Osteoblast (primary cell): ENCODE measurements at places on chromosomes 6 and 20. TPM values are rescaled to one million over a fixed set of nuclear protein-coding genes. Genes with fewer than 3 reads are reported as not detected.

DNA sequence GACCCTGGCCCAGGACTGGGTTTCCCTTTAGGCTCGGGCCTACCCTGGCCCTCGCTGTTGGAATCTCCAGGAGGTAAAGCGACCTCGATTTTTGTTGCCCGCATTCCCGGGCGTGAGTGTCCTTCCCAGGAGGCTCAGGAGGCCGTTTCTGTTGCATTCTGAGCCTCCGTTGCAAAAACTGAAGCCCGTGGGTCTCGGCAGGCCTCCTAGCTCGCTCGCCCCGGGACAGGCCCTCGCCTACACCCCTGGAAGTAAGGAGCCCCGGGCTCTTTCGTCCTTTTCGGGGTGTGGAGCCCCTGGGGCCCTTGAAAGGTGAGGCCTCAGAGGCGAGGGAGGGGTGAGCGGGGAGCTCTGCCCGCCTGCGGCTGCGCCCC lies 2.3 kb downstream of the NR2E1 start:
- peak; percentile 85 for DNase-seq

Gene FOXP4
- total RNA-seq = 2.9 and 3.3 TPM in 2 replicates

DNA sequence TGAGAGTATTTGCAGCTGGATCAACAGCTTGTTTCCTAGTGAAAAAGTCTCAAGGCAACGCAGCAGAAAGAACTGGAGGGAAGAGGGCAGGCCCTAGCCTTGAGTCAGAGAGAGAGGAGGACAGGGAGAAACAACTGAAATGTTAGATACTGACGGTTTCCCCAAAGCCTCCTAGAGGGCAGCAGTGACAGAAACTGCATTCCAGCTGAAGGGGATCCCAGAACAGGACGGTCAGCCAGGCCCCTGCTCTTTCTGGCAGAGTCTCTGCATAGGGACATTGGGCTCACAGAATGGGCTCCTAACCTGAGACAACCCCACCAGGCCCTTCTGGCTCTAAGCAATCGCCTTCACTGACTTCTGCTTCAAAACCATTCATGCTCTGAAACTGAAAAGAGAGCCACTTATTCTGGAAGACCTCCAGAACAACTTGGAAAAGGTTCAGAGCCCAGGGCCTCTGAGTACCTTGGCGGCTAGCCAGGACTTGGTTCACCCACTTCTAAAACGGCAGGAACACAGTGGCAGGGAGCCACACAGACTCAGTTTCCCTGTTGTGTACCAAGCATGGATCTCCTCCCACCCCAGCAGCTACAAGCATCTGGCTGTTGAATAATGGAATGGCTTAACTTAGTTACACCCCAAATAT lies 72.9 kb downstream of the PSMB1 start:
- DNase-seq = peak; percentile 67

- no peak for DNase-seq
Observed at GRCh38 chr6:168272415-168273325, 46.9 kb downstream of the DACT2 start.

- DNase-seq = no peak
Observed at GRCh38 chr20:50356962-50357782, 153.0 kb upstream of the PTPN1 start.

GRCh38 chr6:47079638-47080037 lies 37.5 kb upstream of the ADGRF1 start:
- no peak for DNase-seq

- DNase-seq = no peak
Observed at GRCh38 chr20:775679-776135, 7.4 kb upstream of the SLC52A3 start.

DNA sequence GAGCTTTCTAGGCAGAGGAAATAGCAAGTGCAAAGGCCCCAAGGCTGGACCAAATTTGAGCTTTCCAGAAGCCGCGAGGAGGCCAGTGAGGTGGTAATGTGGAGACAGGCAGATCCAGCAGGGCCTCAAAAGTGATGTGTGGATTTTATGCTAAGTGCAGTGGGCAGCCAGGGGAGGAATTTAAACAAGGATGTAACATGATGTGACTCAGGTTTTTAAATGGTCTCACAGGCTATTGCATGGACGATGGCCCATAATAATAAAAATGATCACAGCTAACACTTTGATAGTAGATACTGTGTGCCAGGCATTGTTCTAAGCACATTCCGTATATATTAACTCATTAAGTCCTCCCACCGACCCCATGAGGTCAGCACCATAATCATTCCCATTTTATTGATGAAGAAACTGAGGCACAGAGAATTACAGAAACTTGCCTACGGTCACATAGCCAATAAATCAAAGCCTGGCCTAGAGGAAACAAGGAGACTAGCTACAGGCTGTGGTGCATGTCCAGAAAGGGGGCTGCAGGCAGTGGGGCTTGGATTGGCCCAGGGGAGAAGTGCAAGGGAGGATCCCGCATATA lies 18.0 kb upstream of the PREX1 start:
- no peak for DNase-seq

Gene TIAM2
- 25.3 and 31.8 TPM in 2 replicates for total RNA-seq

DNA sequence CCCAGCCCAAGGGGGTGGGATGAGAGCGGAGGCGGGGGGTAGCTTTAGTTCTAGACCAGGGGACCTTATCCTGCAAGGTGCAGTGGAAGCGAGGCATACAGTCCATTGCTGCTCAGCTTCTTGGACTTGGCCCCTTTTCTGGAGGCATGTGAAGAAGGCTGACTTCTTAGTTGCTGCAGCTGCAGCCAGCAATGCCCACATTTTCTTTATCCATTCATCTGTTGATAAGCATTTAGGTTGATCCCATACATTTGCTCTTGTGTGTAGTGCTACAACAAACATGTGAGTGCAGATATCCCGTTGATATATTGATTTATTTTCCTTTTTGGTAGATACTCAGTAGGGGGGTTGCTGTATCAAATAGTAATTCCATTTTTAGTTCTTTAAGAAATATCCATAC lies 461.2 kb upstream of the IMPG1 start:
- DNase-seq = no peak

GRCh38 chr6:160170018-160170680 lies 48.5 kb downstream of the SLC22A1 start:
- DNase-seq = no peak

- no peak for DNase-seq
Observed at GRCh38 chr6:34460796-34461507, 4.9 kb upstream of the PACSIN1 start.

GRCh38 chr6:45687570-45687969 lies 309.8 kb upstream of the SUPT3H start:
- DNase-seq = peak; percentile 18

DNA sequence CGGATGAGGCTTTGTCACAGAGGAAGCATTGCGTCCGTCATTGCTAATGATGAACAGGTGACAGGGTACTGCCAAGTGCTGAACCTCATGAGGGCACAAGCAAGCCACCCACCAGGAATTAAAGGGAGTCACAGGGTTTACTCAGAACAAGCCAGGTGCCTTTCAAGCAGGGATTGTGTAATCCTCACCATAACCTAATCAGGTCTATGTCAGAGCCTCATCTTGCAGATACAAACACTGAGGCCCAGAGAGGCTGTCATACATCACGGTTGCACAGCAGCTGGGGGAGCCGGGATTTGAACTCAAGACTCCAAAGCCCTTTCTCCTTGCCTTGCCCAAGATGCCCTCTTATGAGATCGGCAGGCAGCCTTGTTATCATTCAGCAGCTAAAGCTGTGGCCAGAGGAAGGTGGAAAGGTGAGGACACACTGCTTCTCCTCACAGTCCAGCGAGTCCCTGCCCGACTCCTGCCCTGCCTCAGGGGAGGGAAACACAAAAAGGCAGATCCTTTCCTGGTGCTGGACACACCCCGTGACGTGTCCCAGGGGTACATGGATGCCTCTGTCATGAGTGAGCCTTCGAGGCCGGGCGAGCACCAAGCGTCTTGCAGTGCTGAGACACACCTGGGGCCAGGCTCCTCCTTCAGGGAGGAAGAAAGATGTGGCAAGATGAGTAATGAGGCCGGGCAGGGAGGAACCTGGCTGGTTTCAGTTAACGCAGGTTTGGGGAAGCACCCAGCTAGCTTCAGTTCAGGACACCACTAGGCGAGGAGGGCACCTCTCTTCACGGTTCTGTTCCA lies 214.9 kb downstream of the LY86 start:
- DNase-seq = no peak

DNA sequence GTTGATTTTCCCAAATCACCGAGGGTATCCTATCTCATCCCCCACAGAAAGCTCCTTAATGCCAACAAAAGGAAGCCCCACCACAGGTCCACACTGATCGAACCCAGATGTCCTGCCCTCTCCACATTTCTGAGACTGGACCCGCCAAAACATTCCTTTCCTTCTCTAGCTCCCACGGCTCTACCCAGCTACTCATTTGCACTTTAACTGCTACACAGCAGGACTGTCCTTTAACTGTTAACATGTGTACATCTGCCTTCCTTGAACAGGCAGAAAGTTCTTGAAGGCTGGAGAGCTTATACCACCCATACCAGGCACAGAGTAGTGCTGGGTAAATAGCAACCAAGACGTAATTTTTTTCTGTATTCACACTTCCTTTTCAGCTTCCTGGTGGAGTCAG lies 68.6 kb downstream of the TRMT6 start:
- no peak for DNase-seq

DNA sequence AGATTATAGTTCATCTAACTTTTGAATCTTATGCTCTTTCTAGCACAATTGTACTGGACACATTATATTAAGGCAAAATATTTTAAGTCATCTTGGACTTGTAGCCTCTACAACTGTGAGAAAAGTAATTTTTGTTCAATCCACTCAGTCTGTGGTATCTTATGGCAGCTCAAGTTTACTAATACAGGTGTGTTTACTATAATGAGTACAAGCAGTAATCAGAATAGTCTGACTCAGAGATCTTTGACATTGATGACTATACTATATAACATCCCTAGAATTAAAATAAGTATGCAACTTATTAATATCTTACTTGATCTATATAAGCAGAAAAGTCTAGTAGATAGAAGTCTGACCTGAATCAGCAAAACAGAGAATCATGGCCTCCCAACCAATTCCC lies 40.7 kb upstream of the PRSS16 start:
- DNase-seq = no peak

DNA sequence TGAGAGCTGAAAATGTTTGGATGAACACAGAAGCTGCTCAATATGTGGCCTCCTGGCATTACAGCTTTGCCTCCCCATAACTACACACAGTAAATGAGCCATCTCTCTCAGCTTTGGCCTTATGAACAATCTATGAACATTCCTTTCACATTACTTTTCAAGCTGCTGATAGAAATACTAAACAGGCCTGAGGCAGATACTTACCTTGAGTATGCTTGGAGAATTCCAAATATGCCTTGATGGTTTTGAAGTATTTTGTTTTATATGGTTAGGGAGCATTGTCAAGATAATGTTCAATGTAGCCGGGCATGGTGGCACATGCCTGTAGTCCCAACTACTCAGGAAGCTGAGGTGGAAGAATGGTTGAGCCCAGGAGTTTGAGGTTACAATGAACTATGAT lies 104.5 kb downstream of the CD24 start:
- peak; percentile 81 for DNase-seq

DNA sequence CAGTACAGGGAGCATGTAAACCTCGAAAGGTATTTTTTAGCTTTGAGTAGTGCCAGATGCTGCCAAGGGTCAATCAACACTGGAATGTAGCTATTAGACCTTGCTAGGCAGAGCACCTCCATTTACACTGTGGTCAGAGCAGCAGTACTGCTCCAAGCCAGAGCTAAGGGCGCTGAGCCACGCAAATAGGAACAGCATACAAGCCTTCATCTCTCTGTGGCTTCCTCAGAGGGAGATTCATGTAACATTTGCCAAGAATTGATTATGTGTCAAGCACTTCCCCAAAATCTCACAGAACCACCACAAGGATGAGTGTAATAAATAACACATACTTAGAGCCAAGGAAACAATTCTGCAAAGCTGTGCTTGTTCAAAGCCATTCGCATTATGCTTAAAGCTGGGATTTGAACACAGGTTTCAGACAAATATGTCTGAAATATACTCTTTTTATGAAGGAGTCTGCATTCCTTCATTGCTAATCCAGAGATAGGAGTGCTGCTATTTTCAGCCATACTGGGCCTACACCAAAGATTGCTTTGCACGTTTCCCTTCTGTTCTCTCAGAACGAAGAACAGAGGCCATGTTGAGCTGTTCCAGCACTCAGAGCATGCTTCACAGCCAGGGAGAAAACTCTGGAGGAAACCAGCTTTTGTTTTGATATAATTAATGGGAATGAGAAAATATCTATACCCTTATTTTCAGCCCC lies 97.7 kb downstream of the SLC16A10 start:
- no peak for DNase-seq

Gene SAMD3
- total RNA-seq = 0.72 and 3.5 TPM in 2 replicates

- DNase-seq = no peak
Observed at GRCh38 chr20:6618051-6618450, 149.4 kb upstream of the BMP2 start.

Gene DDX43
- 5.0 and 8.7 TPM in 2 replicates for total RNA-seq

DNA sequence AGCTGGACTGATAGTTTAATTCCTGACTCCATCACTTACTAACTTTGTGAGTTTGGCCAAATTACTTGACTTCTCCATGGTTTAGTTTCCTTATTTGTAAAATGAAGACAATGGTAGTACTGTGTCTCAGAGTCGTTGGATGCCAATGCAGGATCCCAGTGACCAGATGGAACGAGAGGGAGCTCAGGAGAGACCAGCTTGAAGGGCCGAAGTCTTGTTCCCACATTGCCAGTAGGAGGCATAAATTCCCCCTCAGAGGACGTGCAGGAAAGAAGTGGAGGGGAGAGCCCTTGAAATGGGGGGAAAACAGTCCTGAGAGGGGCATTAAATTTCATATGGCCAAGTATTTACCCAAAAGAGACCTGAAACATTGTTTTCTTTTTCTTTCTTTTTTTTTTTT lies 2.1 kb upstream of the MUC22 start:
- no peak for DNase-seq

Gene DZANK1
- total RNA-seq = 1.4 and 1.5 TPM in 2 replicates

DNA sequence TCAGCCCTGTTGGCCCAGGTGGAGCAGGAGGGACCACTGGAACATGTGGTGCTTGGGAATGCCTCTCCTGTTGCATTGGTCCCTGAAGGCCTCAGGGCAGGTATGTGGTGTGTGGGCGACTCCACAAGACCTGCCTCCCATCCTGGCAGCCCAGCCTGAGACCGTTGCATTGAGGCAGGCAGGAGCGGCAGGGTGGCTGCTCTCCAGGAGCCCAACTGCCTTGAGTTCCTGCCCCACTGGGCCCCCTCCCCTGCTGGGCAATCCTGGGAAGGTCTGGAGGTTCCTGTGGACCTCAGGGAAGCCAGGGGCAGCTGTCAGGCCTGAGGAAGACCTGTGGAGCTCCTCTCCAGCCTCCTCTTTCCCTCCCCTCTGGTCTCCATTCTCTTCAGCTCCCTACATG lies 19.8 kb downstream of the MAVS start:
- DNase-seq = peak; percentile 45

Gene WFDC2
- total RNA-seq = not detected in 2 replicates

Gene APOM
- 1.1 and 1.2 TPM in 2 replicates for total RNA-seq

Gene VPS52
- total RNA-seq = 41.3 and 42.7 TPM in 2 replicates

GRCh38 chr6:22476811-22477390 lies 92.5 kb upstream of the HDGFL1 start:
- DNase-seq = no peak

Gene PSORS1C1
- total RNA-seq = 1.2 and 2.2 TPM in 2 replicates

- no peak for DNase-seq
Observed at GRCh38 chr20:31701591-31701990, 21.1 kb downstream of the BCL2L1 start.

Gene VSTM2L
- 2.5 and 2.9 TPM in 2 replicates for total RNA-seq
